ENCODE measurements at places on chromosomes 13 and 19.

DNA sequence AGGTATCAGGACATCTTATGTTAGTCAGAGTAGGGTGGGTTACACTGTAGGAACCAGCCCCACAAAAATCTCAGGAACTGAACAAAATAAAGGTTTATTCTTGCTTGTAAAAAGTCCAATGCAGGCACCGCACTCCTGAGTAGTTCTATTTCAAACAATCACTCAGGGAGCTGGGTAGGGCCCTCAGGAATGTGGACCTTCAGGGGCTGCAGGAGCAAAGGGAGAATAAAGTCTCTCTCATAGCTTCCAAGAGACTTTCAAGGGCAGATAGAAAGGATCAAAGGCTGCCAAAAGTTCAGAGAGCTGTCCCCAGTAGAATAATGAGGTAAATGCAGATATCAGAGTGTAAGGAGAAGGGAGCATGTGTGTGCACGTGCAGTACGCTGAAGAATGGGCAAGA lies 49.4 kb downstream of the RUBCNL start:
- no peak for DNase-seq

- no peak for DNase-seq
These were observed 529.4 kb downstream of the PCDH17 start for GRCh38 chr13:58160980-58161379.

- DNase-seq = no peak
These were observed 180.9 kb downstream of the PCCA start for GRCh38 chr13:100269837-100270236.

GRCh38 chr13:39767791-39768517 lies 112.5 kb downstream of the COG6 start:
- DNase-seq = no peak

- DNase-seq = no peak
These were observed 48.1 kb upstream of the RAP2A start for GRCh38 chr13:97385854-97386253.

DNA sequence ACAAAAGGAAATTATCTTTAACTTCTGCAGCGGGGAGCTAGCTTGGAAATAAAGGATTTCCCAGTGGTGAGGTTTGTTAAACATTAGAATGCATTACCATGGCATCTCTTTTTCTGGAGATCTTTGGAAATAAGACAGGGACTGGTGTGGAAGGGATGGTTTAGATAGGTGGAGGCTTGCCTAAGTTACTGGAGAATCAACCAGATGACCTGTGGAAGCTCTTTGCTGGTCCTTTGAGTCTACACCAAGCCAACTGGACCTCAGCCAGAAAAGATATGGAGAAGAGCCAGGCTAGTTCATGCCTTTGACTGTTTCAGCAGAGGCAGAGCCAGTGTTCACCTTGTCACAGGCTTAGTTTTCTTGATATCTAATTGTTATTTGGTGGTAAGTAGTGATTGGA lies 134.7 kb downstream of the KCNRG start:
- no peak for DNase-seq

GRCh38 chr19:42468273-42468796 lies 25.6 kb upstream of the CXCL17 start:
- DNase-seq = no peak

DNA sequence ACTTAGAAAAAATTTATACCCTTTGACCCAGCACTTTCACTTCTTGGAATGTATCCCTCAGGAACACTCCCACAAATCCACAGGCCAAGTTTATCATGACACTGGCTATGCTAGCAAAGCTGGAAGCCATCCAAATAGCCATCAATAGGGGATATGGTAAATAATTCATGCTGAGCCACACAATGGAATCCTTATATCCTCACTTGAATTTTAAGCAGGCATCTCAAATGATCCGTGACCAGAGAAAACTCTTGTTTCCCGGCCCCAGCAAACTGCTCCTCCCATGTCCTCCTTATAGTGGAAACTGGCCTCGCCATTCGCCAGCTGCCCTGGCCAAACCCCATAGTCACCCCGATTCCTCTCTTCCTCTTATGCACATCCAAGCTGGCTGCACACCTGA lies 37.6 kb downstream of the GRIK5 start:
- peak; percentile 79 for DNase-seq

DNA sequence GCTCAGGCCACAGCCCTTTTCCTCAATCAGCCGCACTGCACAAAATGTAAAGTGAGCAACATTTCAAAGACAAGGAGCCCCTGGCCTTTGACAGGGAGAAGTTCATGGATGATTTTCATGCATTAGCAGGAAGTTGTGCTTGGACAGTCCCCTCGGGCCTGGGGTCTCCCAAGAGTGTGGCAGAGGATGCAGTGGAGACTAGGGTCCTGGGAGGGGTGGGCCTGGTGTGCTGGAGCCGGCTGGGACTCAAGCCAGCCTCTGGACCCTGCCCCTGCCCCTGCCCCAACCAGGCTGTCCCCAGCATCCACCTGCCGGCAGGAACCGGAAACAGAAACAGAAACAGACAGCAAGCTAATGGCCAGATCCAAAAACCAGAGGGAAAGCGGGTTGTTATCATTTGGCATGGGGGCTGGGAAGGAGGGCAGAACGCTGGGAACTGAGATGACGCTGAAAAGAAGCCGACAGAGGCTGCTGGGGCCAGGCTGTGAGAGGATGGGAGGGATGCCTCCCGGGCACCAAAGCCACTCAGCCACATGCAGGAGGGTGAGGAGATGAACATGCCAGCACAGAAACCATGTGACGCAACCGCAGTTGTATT lies 2.3 kb downstream of the GAS6 start:
- DNase-seq = no peak

All from kidney (tissue), 22 donors.